ENCODE measurements at places on chromosomes 11 and 22.

- DNase-seq = no peak
These were observed 2.3 kb upstream of the CATSPERZ start for GRCh38 chr11:64297699-64298358.

- DNase-seq = no peak
These were observed 3.0 kb downstream of the INSC start for GRCh38 chr11:15117751-15118150.

- DNase-seq = no peak
These were observed 186.7 kb downstream of the CADM1 start for GRCh38 chr11:115317277-115318185.

DNA sequence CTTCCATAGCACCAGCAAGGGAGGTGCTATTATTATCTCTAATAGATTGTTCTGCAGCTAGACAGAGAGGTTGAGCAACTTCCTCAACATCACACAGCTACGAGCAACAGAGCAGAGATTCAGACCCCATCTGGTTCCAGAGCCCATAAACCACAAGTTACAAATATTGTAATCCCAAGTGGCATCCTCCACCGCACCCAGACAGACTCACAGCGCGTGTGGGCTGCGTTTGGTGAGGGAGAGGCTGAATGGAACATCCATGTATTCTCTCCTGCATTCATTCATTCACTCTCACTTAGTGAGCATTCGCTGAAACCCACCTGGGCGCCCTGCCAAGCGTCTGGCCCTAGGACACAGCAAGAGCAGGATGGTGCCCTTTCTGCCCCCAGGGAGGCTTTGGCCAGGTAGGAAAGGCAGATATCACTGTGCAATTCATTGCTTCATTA lies 33.5 kb downstream of the LIF start:
- DNase-seq = no peak

DNA sequence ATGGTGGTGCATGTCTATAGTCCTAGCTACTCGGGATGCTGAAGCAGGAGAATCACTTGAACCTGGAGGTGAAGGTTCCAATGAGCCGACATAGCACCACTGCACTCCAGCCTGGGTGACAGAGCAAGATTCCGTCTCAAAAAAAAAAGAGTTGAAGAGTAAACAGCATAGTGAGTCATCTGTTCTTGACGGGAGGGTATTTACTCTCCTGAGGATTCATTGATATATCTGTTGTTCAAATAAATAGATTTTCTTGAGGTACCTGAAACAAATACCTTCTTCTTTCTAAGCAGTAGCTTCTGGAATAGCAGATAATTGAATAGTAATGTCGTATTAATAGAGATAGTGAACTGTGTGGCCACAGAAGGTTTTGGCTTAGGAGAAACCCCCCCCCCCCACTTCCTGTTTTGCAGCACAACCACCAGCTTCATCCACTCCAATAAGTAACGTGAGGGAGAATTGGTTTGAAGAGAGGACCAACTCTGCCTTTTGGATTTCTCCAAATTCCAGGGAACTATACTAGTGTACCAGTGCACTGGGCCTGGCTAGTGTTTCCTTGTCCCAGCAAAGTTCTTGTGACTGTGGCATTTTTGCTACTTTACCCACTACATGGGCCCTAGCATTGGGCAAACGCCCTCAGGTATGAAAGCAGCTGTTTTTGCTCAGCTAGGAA lies 90.0 kb downstream of the PRMT3 start:
- no peak for DNase-seq

DNA sequence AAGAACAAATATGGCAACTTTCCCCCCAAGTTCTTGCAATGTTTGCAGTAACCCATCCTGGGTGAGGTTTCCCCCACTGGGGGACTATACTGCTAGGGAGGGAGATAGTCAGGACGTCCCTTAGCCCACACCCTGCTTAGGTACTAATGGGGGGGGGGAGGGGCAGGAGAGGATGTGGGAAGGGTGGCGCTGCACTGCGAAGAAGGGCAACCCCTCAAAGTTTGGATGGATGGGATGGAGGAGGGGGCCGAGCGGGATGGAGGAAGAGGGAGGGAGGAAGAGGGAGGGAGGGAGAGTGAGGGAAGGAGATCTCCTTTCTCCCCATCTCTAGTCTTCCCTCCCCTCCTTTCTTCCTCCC lies 100.6 kb upstream of the HSD17B12 start:
- DNase-seq = no peak

- DNase-seq = no peak
These were observed 2.7 kb downstream of the NLRP6 start for GRCh38 chr11:280706-281485.

DNA sequence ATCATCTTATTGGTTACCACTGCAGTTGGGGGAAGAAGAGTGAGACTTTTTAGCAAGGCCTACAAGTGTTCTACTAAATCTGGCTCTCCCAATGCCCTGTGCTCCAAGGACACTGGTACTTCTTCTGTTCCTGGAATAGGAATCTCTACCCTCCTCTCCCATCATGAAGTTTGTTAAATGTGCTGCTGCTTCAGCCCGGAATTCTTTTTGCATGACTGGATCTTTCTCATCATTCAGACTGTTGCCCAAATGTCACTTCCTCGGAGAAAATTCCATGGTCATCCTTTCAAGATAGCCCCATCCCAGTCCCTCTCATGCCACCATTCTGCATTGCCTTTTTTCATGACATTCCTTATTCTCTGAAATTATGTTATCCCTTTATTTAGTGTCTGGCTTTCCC lies 400.8 kb downstream of the SOX6 start:
- DNase-seq = no peak

- DNase-seq = no peak
These were observed 850.8 kb downstream of the BRD1 start for GRCh38 chr22:48976556-48977535.

GRCh38 chr11:15865212-15865987 lies 490.9 kb downstream of the SOX6 start:
- no peak for DNase-seq

GRCh38 chr11:11380883-11381282 lies 27.8 kb upstream of the CSNK2A3 start:
- DNase-seq = no peak

DNA sequence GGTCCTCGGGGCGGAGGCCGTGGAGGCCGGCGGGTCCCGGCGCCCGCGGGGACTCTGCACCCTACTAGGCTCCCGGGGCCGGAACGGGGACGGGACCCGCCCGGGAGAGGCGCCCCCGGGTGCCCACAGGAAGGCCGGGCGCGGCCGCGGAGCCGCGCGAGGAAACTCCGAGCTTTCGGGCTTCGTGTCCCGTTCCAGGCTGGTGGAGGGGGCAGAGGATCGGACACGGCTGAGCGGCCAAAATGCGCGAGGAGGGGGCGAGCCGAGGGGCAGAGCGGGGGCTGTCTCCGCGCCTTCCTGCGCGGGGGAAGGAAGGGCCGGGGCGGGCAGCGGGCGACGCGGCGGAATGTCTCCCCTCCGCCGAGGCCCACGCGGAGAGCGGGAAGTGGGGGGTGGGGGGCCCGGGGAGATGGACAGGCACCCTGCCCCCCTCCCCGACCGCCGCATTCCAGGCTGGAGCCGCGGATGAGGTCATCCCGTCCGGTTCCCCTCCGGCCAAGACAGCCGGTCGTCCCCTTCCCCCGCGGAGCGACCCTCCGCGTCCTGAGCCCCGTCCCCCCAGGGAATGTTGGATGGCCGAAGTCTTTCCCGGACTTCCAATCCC lies 430 bp downstream of the CDC42EP1 start:
- no peak for DNase-seq

DNA sequence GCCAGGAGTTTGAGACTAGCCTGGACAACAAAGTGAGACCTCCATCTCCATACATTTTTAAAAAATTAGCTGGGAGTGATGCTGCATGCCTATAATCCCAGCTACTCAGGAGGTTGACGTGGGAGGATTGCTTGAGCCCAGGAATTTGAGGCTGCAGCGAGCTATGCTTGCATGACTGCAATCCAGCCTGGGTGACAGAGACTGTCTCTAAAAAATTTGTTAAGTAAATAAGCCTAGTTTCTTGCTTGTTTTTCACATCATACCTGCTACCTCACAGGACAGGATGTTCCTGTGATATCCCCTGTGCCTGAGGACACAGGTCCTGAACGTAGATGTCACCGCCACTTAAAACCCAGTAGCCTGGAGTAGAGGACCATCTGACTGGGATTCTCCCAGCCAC lies 348.6 kb downstream of the MN1 start:
- no peak for DNase-seq

DNA sequence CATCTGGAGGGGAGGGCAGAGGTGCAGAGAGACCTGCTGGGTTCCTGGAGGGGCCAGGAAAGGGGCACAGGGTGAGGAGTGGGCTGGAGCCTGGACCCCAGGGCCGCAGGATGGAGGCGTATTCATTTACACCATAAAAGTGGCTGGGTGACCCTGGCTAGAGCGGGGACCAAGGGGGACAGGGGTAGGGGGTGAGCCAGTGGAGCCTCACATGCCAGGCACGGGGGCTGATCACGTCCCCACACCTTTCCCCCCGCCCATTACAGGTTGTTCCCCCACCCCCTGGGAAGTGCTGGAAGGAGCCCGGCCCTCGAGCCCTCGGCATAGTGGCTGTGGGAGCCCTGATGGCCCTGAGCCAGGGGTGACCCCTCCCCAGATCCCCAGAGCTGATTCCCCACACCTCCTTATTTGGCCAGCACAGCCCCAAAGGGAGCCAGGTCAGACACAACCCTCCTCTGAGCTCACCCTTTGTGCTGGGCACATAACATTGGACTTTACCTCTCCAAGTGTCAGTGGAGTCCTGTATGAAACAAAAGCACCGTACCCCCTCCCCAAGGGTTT lies 781 bp downstream of the TCIRG1 start:
- no peak for DNase-seq

DNA sequence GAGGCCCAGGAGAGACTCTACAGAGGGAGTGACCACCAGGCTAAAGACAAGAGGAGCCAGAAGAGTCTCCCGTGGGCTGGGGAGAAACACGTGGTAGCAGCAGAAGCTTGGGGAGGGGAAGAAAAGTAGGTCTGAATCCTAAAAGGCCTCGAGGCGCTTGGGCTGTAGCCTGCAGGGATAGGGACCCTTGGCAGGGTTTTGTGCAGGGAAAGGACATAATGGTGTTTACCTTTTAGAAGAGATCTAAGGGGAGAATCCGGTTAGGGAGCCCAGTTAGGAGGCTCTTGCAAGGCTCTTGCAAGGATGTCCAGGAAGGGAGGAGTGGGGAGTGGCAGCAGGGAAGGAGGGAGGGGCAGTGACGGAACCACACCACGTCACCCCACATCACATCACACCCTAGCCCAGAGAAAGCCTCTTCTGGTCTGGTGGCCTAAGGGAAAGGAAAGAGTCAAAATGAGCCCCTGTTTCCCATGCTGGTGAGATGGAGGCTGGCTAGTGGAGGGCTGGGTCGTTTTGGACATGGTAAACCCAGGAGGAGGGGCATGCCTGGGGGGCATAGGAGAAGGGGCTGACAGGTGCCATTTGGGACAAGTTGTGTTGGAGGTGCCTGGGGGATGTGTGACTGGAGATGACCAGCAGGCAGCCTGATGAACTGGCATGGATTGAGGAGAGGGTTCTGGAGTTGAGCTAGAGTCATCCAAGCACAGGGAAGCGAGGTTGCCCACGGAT lies 6.2 kb upstream of the FAM83F start:
- DNase-seq = no peak

GRCh38 chr11:117979481-117980211 lies 6.5 kb upstream of the IL10RA start:
- DNase-seq = no peak

Data from stimulated activated CD4-positive, alpha-beta T cell treated with anti-CD3 and anti-CD28 coated beads, Interleukin-1b, Interleukin-23, amount 100 ng/mL, for 24 hours (primary cell).